ENCODE measurements at places on chromosomes 1 and 21. TPM values are rescaled to one million over a fixed set of nuclear protein-coding genes. Genes with fewer than 3 reads are reported as not detected.
A peak's percentile ranks its signal among the peaks of the same experiment; 100 is the strongest.

DNA sequence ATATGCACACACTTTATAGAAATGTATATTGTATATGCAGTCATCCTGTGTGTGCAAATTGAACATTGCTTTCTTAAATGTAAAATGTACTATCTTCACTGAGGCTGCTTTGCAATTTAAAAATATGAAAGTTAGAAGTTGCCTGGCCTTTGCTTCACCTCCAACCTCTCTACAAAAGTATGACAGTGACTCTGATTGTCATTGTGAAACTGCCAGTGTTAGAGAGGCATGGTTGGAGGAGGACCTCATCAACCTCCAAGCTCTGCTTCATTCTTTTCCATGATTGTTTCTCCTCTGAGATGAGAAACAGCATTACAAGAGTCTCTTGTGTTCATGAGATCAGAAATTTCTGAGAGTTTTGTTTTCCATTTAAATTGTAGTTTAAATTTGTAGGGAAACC, 185.5 kb downstream of the ZC3H11B start:
- no peak for DNase-seq

The CACNA1S gene
- total RNA-seq = 0.96 TPM

DNA sequence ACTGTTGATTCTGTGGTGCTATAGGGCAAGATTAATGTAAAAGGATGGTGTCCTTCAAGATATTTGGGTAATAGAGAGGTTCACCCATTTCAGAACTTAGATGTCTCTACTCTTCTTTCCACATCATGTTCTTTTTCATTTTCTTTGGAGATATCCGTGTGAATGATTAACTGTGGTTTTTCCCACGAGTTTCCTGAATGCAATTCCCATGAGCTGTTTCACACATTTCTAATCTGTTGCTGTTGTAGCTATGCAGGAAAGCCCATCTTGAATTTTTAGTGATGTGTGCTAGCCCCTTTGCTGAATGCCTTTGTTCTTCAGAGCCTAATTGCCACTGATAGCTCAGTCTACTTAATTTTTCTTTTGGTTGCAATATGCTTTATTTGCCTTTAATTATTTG, 27.6 kb downstream of the SNX27 start:
- no peak for DNase-seq

GRCh38 chr1:84504580-84505492, 1.4 kb upstream of the SPATA1 start:
- DNase-seq = peak; percentile 28

The PLCH2 gene
- total RNA-seq = 11.1 TPM

The LCE1B gene
- total RNA-seq = not detected

DNA sequence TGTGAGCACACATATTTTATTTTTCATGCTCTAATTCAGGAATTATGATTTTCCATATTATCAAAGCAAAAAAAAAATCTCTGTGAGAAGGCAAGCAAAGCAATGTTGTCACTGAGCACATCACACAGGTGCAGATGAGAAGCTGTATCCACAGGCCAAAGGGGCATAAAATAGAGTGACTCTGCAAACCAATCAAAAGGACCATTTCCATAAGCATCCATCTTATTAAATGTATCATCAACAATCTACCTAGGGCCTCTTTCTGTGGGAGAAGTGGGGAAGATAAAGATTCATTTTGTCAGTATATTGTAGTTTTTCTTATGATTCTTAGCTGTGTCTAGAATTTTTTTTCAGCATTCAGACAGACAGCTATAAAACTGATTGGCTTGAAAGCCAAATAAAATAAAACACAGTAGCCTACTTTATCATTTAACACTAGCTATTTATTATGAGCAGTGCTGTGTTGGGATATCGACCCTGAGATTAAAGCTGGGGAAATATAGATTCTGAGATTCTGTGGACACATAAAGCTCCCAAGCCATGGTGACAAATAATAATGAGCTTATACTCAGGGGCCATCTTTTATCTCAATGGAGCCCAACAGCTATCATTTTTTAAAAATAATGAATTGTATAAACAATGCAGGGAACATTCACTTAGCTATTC, 90.3 kb downstream of the LPAR3 start:
- DNase-seq = no peak

DNA sequence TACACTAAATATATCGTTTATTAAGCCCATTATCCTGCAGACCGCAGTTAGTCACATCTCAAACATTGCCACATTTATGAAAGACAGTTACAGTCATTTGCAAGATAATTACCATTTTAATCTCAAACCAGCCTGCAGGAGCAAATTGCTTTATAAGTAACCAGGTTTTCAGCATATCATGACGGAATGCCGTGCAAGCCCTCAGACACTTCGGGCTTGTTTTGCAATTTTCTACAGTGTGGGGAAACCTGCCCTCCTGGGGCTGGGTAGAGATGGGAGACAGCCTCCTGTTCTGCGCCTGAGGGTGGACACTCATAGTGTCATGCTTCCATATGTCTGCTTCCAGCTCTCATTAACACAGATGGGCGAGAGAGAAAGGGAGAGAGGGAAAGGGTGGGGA, 563.9 kb downstream of the NPHP4 start:
- no peak for DNase-seq

GRCh38 chr1:8458607-8459006, 140.7 kb downstream of the SLC45A1 start:
- no peak for DNase-seq

- no peak for DNase-seq
Observed at GRCh38 chr1:153976819-153977249, 640 bp downstream of the JTB start.

DNA sequence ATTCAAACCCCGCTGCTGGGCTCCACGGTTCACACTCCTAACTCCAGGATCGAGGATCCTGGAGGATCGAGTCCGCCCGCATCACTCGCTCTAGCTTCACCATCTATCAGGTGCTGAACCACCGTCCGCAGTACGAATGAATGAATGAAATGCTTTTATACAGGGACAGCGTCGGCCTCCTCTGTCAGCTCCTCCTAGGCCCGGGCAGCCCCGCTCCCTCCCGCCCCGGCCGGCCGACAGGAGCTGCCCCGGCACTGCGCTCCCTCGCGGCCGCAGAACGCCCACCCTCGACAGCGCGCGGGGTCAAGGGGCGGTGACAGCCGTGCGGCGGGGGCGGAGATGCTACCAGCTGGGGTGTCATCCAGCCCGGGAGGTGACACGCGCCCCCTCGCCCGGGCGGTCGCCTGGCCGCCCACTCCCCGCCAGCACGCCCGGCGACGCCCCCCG, 520 bp downstream of the ZBTB17 start:
- peak; percentile 52 for DNase-seq

The FBXO2 gene
- 4.1 TPM for total RNA-seq

DNA sequence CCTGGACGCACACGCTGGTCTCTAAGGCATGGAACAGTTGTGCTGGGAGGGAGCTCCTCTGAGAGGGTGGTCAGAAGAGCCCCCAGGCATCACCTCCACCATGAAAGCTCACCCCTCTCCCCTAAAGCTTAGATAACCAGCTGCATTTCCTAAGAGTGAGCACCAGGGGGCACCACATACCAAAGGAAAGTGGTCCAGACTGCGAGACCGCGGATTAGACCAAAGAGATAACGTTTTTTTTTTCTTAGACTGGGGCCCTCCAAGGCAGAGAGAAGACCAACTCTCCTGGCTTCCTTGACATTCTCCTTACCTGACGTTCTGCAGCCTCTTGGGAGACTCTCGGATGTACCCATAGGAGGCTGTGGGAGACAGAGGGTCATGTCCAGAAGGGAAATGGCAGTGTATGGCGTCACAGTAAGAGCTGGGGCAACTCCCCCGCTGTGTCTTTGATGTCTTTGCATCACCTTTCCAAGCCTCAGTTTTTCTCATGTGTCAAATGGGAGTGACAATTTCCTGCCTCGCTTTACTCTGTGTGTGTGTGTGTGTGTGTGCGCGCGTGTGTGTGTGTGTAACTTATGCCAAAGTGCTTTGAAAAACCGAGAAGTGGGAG, 12.3 kb upstream of the IFNLR1 start:
- DNase-seq = peak; percentile 70

DNA sequence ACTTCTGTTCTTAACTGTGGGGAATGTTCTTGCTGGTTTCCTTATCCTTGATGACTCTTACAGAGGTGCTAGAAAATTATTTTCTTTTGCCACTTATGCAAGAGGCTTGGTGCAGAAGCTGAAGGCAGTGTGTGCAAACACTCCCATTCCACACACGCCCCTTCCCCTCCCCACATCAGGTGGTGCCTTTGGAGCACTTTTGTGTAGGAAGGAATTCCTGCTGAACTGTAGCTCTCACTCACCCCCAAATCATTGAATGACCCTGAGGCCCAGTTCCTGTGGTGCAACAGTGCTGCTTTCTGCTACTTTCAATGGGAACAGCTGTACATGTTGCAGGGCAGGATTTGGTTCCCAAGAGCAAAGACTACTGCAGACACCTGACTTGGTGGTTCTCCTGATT, 101.8 kb downstream of the CD247 start:
- no peak for DNase-seq

- peak; percentile 63 for DNase-seq
Observed at GRCh38 chr1:236795757-236796667, 920 bp downstream of the MTR start.

- no peak for DNase-seq
Observed at GRCh38 chr1:115136106-115136505, 46.8 kb upstream of the TSPAN2 start.

DNA sequence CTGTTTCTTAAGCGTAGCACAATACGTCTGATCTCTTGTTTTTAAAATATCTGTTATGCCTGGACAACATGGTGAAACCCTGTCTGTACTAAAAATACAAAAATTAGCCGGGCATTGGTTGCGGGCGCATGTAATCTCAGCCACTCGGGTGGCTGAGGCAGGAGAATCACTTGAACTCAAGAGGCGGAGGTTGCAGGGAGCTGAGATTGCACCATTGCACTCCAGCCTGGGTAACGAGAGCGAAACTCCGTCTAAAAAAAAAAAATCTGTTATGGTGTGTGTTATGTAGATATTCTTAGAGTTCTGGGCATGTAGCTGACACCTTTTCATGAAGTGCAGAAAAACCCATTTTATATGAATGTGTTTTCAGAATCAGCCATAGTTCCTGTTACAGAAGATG, 38.2 kb downstream of the RABGAP1L start:
- no peak for DNase-seq

DNA sequence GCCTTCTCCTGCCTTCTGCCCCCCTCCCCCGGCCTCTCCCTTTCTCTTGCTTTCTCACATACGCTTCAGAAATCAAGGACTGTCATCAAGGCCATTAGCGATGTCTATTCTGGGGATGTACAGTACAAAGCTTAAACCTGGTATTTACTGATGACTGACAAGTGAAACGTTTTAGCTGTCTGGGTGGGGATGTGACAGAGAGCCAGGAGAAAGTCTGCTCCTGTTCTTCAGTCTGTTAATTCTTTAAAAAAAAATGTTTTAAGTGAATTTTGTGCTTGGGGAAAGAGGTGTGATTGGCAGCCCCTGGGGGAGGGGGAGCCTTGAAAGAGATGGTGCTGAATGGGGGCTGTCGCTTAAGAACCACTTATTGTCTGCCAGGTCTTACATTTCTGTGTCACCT, 283.0 kb upstream of the PLXNA2 start:
- no peak for DNase-seq

The AGRN gene
- 68.4 TPM for total RNA-seq

- DNase-seq = no peak
Observed at GRCh38 chr1:228272331-228272791, 64.5 kb downstream of the OBSCN start.
